ENCODE measurements at places on chromosomes 2 and 18. TPM values are rescaled to one million over a fixed set of nuclear protein-coding genes. Genes with fewer than 3 reads are reported as not detected.
A peak's percentile ranks its signal among the peaks of the same experiment; 100 is the strongest.

GRCh38 chr2:71926089-71926447, 221.6 kb downstream of the CYP26B1 start:
- DNase-seq: no peak

Gene SULT6B1
- not detected for total RNA-seq

Gene SLC38A11
- not detected for total RNA-seq

GRCh38 chr2:120979398-120979797, 243.7 kb downstream of the GLI2 start:
- no peak for DNase-seq

GRCh38 chr18:36624451-36625167, 204.2 kb downstream of the TPGS2 start:
- no peak for DNase-seq

Gene LIMS3
- 0.26 TPM for total RNA-seq

Gene PLEKHM3
- total RNA-seq: 6.0 TPM

Gene UGT1A3
- total RNA-seq: not detected

GRCh38 chr2:27717070-27717795, 53.5 kb downstream of the SLC4A1AP start:
- peak; percentile 52 for DNase-seq

DNA sequence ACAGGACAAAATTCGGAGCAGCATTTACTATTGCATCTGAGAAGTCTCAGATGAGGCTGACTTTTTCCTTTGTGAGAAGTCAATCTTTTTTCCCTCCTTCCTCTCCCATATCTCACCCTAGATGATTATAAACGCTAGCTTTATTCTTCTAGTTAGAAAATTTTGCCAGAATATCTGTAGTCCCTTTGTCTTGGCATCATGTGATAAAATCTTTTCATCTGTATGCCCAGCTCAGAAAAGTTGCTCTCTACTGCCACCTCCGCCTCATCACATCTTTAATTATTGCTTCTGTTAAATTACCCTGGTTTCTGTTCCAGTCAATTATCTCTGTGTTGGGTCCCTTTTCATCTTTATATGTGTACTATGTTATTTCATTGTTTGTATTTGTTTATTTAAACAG, 210.8 kb upstream of the SLC35G4 start:
- DNase-seq: no peak

GRCh38 chr2:190637281-190637734, 11.6 kb upstream of the NAB1 start:
- no peak for DNase-seq

Gene ALPI
- not detected for total RNA-seq

DNA sequence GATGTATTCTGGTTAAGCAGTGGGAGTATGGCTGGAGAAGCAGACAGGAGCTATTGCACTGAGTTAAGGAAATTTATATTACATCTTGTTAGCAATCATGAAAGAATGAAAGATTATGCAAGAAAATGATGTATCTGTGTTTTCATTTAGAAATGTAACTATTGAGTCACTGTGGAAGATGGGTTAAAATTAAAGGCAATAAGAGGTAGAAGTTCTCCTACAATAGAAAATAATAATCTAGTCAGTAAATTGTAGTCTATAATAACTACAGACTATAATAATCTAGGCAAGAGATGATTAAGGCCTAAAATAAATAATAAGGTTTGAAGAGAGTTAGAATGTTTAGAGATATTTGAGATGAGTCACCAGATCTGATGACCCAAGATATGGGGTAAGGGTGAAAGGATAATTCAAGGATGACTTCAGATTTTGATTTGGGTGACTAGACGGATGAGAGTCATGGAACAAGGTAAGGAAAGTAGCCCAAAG, 371.9 kb upstream of the KCNH7 start:
- no peak for DNase-seq

Measured in MG63 (cell line).